ENCODE measurements at places on chromosomes 1 and 21.

DNA sequence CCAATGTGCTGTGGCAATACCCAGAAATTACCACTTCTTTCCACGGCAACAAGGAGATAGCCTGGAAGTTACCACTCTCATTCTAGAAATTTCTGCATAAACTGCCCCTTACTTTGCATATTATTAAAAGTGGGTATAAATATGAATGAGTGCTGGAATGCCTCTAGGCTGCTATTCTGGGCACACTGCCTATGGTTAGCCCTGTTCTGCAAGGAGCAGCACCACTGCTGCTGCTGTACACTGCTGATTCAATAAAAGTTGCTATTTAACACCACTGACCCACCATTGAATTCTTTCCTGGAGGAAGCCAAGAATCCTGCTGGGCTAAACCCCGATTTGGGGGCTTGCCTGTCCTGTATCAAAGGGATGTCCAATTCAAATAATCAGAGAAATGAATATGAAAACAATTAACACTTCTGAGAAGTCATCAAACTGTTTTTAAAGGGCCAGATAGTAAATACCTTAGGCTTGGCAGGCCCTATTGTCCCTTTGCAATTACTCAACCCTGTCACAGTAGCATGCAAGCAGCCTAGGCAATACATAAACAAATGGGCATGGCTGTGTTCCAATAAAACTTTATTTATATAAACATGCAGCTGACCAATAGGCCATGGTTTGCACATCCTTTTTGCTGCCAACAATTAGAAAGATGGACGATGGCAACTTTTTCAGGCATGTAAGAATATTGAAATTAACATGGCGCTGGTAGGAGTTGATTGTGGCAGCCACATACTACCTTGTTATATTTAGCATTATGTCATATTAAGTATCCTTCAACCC, 369.4 kb upstream of the B3GALT2 start:
- DNase-seq, result no peak

- no peak for DNase-seq
Observed at GRCh38 chr1:27868932-27869718, 3.2 kb upstream of the THEMIS2 start.

DNA sequence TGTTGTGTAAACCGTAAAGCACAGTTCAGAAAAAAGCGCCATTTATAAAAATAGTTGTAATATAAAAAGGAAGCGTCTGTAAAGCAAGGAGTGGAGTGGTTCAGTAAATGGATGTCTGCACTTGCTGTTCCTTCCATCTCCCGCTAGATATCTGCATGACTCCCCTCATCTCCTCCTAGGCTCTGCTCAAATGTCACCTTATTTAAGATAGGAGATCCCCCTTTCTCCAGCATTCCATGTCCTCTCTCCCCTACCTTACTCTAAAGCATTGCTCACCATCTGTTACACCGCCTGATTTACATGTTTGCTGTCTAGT, 745 bp downstream of the MUL1 start:
- no peak for DNase-seq

DNA sequence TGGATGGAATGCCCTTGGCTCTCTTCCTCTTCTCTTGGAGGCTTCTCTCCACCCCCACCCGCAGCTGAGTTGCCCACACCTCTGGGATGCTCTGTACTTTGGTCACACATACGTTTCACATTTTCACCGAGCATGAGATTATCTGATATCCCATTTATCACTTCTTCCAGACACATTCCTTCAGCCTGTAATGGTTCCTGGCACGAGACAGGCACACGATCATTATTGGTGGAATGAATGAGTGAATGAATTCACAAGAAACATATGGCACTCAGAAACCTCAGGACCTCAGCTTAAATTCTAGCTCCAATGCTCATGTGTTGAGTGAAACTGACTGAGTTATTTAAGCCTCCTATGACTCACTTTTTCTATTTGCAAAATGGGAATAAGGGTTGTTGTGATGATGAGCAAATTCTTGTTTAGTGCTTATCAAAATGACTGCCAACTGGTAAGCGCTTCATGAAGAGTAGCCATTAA, 242.7 kb upstream of the JUN start:
- DNase-seq, result no peak

- DNase-seq, result no peak
Observed at GRCh38 chr1:226519716-226520598, 28.6 kb upstream of the STUM start.

DNA sequence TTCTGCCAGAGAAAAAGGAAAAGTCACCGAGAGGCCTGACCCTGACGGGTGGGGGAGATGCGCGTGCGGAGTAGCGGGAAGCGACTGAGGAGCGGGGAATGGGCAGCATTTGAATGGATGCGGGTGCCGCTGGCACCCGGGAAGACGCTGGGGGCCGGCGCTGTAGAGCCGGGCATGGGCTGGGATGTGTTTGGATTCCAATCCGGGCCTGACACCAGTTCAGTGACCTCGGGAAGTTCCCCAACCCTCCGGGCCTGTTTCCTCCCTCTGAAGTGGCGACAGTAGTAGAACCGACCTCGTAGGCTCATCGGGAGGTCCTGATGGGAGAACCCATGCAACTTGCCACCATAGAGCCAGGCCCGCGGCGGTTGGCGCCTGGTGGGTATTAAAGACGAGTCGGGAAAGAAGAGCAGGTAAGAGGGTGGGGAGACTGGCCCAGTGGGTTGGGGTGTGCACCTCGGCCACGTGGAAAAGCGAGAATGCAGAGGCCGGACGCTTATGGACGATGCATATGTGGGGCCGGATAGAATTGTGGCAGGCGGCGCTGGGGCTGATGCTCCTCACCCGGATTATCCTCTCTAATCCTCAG, 642 bp upstream of the SLC16A1 start:
- DNase-seq, result no peak

GRCh38 chr1:74083128-74083527, 114.8 kb downstream of the LRRIQ3 start:
- DNase-seq, result no peak

DNA sequence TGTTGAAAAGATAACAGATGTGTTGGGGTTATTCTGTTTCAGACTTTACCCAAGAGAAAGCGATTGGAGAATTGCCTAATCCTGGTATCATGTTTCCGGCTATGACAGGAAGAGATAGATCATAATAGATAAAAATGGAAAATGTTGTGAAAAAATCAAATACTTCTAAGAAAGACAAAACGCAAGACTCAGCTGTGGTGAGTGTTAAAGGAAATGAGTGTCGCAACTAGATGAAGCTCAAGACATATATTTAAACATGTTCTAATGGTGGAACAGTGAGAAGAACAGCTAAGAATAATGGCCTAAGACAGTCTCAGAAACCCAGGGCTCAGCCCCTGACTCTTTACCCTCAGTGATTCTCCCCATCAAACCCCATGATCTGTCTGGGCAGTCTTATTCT, 426.7 kb upstream of the RUNX1 start:
- no peak for DNase-seq

- no peak for DNase-seq
Observed at GRCh38 chr1:47443530-47444296, 5.9 kb downstream of the FOXD2 start.

- no peak for DNase-seq
Observed at GRCh38 chr1:11543796-11544195, 64.8 kb downstream of the DISP3 start.

GRCh38 chr1:43434256-43434655, 19.5 kb downstream of the HYI start:
- no peak for DNase-seq

- DNase-seq, result no peak
Observed at GRCh38 chr1:225772848-225773247, 4.8 kb upstream of the SRP9 start.

- DNase-seq, result no peak
Observed at GRCh38 chr21:24424776-24425175, 1182.5 kb downstream of the MRPL39 start.

- DNase-seq, result no peak
Observed at GRCh38 chr21:45318146-45318555, 30.5 kb upstream of the POFUT2 start.

- DNase-seq, result no peak
Observed at GRCh38 chr1:45040297-45040696, 28.2 kb downstream of the UROD start.

DNA sequence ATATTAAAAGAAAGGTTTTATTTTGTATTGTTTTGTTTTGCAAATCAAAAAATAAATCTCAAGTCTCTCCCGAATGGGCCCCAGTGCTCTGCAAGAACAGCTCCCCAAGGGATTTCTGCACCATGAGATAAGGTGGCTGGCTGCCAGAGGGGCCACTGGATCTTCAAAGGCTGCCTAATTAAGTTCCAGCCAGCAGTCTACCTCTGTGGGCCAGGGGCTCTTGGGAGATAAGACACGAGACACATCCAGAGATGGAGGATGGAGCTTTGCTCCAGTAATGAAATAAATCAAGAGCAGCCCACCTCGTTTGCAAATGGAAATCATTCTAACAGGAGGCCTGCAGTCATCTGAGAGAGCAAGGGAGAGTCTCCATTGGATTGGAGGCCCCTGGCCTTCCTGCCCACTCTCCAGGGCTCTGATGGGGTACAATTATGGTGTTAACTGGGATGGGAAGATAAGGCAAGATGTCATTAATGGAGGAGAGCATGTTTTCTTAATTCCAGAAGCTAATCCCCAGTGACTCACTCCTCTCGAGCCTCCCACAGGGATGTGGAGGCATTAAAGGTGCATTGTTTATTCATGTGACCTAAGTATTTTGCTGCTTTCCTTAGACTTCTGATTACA, 155.2 kb upstream of the KAZN start:
- DNase-seq, result no peak

DNA sequence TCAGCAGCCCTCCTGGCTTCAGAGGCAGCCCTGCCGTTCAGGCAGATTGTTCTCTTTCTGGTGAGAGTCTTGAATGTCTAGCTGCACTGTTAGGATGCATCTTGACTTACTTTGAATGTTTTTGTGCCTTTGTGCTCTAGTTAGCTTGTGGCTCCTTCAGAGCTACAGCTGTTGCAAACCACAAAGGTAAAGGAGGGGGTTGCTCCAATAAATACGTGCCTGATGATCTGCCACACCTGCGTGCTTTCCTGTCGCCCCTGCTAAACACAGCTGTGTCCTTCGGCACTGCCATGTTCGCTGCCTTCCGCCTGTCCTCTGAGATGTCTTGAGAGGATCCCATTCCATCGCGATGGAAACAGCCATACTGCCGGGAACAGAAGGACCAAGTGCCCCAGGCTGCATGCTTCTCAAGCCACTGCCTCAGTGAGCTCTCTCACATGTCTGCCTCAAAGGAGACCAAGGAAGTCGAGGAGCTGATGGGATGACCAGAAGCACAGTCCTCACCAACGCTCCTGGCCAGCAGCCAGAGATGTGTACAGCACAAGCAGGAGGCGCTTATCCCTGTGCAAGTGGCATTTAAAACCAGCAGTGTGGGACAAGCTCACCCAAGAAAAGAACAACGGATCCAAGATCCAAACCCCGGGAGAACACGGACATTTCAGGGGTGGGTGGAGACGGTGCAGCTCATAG, 12.0 kb upstream of the SMIM12 start:
- DNase-seq, result no peak

- DNase-seq, result no peak
Observed at GRCh38 chr1:233734456-233734855, 120.5 kb downstream of the KCNK1 start.

DNA sequence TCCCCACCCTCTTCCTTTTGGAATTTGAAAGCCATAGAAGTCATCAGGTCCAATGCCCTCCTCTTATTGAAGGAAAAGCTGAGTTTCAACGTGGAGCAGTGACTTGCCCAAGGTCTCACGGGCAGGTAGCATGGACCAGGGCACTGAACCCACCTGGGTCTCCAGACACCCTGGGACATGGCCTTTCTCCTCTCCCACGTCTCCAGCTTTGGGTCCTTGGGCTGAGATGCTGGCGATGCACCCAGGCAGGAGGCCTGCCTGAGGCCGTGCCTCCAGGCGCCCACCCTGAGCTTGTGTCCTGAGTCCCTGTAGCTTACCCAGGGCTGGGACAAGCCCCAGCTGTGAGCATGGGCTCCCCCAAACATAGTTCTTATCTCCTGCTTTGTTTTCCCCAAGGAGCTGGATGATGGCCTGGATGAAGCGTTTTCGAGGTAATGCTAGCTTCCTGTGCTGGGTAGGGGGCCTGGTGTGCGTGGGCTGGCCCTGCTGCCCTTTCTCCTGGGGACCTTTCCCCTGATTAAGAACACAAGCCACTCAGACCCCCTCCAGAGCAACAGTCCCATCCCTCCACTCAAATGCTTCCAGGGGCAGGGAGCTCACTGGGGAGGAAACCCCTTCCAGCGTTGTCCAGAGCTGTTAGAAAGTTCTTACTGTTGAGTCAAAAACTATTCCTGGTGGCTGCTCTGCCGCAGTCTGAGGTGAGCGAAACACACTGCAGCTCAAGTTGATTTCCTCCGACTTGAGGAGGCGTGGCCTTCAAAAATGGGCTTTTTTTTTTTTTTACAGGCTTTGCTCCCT, 21.6 kb downstream of the LDLRAP1 start:
- no peak for DNase-seq

- no peak for DNase-seq
Observed at GRCh38 chr21:46188226-46189212, 4.3 kb upstream of the SPATC1L start.

GRCh38 chr1:48654606-48655210, 122.0 kb downstream of the BEND5 start:
- no peak for DNase-seq

GRCh38 chr1:113787663-113788062, 24.6 kb downstream of the RSBN1 start:
- DNase-seq, result no peak

- no peak for DNase-seq
Observed at GRCh38 chr1:186875896-186876835, 47.4 kb downstream of the PLA2G4A start.

DNA sequence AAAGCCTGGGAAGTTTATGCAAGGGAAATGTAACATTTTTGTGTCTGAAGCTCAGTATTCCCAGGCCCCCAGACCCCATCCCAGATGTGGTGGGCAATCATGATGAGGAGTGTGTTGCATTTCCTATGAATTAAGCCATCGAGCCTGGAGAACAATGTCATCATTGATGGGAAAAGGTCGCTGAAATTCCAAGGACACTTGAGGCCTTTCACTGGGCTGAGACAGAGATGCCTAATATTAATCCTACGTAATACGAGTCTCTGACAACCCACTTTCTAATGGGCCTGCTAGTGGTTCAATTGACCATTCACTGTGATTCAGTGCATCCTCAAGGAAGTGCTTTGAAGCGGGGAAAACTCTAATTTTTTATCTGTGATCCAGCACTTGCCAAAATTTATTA, 291.6 kb downstream of the PLPP3 start:
- DNase-seq, result no peak

Measured in AG04450 (cell line).